ENCODE measurements at places on chromosomes 7 and 10.

DNA sequence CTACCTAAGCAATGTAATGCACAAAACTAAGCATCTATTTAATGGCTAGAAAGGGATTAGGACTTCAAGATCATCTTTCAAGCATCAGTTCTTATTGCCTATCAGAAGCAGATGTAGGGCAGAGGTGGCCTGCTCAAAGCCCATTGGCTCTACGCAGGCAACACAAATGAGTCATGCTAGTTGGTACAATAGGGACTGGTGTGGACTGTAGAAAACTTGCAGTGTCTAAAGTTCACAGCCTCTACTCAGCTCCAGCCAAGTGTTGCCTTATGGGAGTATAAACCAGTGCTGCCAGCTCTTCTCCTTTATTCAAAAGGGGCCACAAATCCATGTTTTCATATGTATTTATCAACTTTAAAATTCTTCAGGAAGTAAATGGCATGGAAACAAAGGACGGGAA is 31.7 kb downstream of the ASAH2 start:
- no peak for DNase-seq

DNA sequence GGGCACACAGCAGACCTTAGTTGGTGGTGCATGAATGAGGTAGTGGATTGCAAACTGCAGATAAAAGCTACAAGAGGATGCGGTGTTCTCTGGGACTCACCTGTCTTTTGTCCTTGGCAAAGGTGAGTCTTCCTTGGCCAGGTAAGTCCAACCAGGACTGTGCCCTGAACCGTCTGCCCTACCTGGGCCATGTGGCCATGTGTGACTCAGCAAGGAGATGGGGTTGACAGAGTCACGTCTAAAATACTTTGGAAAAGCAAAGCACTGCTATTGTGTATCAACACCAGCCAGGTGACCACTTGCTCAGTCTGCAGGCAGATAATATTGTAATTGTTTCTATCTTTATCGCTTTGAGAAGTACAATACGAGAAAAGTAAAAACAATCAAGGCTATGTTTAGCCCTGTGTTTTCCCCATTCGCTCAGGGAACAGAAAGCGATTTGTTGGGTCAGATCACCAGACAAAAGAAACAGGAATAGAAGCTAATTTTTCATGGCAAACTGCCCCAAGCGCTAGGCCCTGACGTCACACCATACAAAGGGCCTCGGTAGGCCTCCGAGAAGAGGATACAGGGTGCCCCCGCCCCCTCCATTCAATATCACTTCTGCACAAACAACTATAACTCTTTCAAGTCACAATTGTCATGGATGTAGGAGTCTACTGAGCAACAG is 57.3 kb downstream of the FAM53B start:
- no peak for DNase-seq

- DNase-seq, result peak; percentile 69
Measured at GRCh38 chr10:27242951-27243551, 2.5 kb upstream of the ACBD5 start.

DNA sequence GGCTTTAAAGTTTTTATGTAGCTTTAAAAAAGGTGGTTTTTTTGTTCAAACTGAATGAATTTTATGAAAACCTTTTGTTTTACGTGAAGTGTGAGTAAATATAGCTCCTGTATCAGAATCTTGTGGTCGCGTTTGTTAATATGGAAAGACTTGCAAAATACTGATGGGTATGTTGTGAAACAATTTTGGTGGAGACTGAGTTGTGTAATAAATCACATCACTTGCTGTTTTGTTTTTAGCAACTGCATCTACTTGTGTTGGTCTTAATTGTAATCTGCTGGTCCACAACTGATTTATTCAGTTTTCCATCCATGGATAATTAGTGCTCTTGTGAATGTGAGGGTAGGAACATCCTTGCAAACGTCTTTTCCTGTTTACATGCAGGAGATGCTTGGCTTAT is 10.5 kb downstream of the PLXDC2 start:
- no peak for DNase-seq

GRCh38 chr7:31716355-31716754 is 29.3 kb downstream of the PPP1R17 start:
- no peak for DNase-seq

DNA sequence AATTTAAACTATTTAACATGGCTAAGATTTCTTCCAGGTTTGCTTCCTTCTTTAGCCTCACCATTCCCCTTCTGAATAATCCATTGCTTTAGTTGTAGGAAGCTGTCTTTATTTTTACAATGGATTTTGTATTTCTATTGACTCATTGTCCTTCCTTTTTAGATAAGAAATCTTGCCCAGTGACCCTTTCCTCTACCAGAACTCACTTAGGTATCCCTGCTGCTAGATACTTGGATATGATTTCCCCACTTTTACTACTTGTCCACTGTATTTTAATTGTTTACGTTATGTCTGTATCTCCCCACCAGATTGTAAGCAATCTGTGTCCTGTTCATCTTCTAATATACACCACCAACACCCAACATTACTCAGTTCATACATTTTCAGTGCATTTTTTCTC is 47.7 kb upstream of the MDFIC start:
- DNase-seq, result no peak

DNA sequence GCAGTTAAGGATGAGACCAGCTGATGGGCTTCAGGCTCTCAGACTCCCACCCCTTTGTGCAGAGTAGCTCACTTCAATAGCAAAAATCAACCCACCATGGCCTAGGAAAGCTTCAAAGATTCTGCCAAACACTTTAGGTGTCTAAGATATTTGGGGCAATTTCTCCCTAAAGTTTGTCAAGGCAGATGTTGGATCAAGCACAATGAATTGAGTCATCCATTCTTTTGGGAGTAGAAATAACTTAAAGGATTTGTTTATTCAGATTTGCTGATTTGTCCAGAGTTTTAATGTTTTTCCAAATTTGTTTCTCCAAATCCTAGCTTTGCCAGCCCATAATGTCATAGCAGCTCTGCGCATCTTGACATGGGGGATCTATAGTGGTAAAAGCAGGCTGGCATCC is 855.1 kb downstream of the LRMDA start:
- DNase-seq, result no peak

- DNase-seq, result no peak
Measured at GRCh38 chr10:83592337-83592935, 546.9 kb upstream of the GHITM start.

DNA sequence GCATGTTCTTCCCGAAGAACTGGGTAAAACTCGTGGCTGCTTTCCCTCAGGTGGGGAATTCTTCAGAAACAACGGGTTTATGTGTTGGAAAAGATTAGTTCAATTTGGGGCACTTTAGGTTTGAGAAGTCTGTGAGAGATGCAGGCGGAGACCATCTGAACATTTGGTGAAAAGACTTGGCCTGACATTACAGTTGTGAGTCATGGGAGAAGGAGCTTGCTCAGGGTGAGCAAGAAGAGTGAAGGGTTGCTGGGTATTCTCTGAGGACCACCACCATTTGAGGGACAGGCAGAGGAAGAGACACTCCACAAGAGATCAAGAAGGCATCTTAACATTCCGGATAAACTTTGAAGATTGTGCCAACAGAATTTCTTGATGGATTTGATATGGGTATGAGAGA is 88.6 kb downstream of the PODXL start:
- no peak for DNase-seq

DNA sequence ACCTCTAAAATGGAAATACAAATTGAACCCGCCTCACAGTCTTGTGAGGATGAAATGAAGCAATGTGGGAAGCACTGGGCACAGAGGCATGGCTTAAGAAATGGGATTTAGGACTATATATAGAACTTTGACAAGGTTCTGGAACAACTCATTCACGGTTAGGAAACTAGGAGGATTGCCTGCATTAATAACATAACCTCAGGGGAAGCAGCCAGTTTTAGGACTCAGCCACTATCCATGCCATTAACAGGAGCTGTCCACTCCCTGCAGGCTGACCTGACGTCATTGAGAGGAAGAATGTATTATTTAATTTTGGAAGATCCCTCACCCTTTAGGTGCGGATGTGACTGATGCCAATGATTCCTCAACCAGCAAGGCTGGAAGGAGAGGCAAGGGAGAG is 34.8 kb downstream of the ITGB8 start:
- no peak for DNase-seq

DNA sequence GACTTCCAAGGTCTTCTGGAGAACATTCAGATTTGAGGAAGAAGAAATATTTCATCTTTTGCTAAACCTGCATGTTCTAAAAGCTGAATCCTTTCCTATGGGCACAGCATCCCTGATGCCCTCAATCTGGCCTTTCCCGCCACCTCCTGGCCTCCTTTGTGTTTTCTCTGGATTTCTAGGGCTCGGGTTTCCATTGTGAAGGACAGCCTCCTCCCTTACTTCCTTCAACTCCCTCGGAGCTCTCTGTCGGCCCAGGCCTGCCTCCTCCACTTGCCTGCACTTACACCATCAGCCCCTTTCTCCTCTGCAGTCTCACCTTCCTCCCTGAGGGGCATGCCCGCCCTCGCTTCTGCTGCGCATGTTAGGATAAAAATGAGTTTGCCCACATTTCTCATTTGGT is 75.4 kb downstream of the WIPF3 start:
- no peak for DNase-seq

DNA sequence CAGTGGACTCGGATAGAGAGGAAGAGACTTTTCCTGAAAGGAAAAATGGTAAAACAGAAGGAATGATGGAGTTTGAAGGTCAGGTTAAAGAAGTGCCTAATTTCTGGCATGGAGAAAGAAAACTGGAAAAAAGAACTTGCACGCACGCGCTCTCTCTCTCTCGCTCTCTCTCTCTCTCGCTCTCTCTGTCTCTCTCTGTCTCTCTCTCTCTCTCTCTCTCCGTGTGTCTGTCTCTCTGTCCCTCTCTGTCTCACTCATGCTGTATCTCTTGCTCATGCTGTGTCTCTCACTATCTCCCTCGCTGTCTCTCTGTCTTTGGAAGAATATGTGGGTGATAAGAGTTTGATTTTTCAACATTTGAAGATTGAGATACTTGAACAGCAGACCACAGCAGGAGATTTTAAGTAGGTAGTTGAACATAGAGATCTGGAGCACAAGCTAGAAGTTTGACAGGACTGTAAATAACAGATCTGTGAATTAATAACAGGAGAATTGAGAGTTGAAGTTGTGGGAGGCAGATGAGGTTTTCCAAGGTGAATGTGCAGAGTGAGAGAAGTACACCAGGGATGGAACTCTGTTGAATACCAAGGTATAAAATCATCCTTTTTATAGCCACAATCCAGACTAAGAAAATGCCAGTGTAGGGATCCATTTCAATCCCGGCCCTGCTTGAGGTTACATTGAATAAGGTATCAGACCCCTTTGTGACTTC is 33.1 kb downstream of the ADD3 start:
- DNase-seq, result no peak

DNA sequence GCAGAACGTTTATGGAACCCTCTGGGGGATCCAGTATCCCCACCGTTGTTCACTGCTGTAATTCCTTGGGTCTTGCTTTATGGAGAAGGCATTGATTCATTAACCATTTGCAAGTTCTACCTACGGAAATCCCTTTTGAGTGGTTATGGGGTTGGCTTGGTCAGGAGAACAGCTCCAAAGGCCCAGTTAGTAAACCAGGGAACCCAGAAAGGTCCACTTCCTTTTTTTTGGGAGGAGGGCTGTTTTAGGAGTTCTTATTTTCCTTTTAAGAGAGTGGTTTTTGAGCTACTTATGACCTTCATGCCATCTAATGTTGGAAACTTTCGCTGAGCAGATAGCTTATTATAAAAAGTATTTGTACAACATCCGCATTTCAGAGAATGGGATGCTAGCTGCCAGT is 1.3 kb downstream of the POR start:
- DNase-seq, result no peak

DNA sequence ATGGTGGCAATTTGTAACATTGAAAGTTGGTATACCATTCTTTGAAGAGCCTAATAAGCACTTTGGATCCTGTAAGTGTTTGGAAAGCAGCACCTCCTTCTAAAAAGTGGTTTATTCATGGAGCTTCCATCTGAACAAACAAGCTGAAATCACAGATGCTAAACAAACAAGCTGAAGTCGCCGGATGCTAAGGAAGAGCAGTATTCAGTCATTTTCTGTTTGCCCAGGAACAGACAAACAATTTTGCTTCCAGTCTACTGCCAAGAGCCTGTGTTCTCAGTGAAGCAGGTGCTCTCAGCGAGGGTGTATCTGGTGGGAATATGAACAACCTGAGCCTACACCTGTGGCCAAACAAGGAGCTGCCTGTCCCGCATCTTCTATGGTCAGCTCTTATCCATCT is 6.3 kb downstream of the COL28A1 start:
- no peak for DNase-seq

GRCh38 chr7:76220185-76221057 is 18.7 kb downstream of the SRRM3 start:
- DNase-seq, result no peak

- no peak for DNase-seq
Measured at GRCh38 chr7:15784694-15785030, 98.2 kb upstream of the MEOX2 start.

DNA sequence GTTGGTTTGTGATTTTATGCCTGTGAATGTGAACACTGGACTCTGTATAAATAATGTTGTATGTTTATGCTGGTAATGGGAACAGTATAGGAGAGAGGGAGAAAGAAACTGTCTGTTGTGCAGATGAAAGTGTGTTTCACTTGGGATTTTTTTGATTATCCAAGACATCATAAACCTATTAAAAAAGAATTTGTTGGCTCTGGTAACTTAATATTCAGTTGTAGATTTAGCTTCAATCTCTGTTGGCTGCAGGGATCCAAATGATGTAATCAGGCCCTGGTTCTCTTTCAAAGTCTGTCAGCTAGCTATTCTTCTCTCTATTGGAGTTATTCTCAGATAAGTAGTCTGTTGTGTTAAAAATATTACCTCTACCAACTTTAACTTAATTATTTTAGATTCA is 168.8 kb upstream of the RHOBTB1 start:
- no peak for DNase-seq

DNA sequence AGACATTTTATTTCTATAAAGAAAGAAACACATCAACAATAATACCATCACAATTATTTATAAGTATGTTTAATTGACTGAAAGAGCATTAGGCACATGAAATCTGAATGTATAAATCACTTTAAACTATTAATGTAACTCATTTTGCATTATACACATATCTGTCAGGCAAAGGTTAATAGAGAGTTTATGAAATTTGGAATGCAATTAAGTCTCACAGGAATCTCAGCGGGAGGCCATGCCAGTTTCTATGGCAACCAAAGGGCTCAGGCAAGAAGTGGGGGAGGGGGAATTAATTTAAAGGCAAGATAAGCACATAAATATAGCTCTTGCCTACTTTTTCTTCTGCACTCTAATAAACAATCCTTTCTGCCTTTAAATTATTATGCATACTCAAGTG is 152.6 kb downstream of the SLC16A9 start:
- no peak for DNase-seq

DNA sequence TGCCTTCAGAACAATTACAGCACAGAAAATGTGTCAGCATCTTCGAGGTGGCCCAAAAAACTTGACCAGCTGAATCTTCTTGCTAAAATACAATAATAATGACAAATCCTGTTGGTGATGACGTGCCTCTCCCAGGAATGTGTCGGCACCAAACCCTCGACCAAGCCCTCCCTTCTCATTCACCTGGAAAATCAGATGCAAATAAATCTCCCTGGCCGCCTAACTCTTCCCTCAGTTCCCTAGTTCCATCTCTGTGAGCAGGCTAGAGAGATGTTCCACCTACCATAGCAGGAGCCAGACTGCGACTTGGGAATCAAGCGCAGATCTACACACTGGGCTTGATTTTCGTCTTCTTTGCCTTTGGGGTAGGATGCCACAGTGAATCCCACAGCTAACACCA is 4.1 kb downstream of the PRSS1 start:
- no peak for DNase-seq

- no peak for DNase-seq
Measured at GRCh38 chr7:142133731-142134148, 22.2 kb downstream of the MGAM2 start.

- DNase-seq, result no peak
Measured at GRCh38 chr10:71975871-71976725, 11.9 kb downstream of the CHST3 start.
